ENCODE measurements at places on chromosomes 3 and 15.

DNA sequence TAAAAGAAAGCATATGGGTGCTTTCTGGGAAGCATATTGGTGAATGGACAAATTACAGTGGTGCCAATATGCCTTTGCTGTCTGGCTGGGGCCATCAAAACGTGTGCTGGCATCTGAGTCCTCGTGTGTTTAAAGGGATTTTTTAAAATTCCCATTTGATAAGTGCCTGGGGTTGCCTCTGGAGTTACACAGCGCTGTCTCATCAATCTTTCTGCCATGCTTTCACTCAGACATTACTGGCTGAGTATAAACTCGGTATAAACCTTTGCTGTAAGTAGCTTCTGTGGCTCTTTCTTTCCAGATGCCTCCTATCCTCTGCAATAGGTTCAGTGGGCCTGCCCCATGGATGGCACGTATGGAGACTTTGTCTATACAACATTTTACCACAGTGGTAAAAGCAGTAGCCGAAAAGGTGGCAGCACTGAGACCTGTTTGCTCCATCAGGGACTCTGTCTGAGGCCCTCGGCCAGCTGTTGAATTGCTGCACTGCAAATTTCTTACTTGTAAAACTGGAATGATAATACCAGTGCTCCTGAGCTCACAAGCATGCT lies 195.5 kb downstream of the LPP start:
- peak; percentile 58 for DNase-seq

GRCh38 chr3:57948781-57949242 lies 59.4 kb upstream of the FLNB start:
- no peak for DNase-seq

DNA sequence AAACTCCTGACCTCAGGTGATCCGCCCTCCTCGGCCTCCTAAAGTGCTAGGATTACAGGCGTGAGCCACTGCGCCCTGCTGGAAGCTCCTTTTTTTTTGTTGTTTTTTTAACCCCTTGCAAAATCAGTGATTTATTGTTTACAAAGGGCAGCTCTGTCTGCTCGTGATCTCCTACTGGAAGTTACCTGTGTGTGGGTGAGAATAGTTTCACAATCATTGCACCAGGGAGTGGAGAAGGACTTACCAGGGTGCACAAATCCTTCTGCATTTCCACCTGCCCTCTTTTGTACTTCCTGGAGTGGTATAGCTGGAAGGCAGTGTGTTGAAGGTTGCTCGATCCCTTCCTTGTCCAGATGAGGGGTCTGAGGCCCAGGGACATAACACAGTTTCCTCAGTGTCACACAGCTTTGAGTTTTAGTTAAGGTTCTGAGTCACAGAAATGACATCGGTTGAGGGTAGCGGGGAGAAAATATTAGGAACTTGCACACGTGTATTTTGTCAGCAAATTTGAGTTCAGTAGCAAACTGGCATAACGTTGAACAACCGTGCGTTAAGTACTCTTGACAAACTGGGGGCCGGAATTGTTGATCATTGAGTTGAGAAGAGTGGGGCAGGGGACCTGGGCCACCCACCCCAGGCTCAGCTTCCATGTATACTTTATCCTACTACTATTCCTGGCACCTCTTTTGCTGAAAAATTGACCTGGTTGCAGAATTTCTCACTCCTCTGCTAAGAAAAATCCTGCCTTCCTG lies 11.3 kb upstream of the TRAK1 start:
- DNase-seq = no peak

GRCh38 chr15:63409179-63409578 lies 27.5 kb upstream of the CA12 start:
- no peak for DNase-seq

DNA sequence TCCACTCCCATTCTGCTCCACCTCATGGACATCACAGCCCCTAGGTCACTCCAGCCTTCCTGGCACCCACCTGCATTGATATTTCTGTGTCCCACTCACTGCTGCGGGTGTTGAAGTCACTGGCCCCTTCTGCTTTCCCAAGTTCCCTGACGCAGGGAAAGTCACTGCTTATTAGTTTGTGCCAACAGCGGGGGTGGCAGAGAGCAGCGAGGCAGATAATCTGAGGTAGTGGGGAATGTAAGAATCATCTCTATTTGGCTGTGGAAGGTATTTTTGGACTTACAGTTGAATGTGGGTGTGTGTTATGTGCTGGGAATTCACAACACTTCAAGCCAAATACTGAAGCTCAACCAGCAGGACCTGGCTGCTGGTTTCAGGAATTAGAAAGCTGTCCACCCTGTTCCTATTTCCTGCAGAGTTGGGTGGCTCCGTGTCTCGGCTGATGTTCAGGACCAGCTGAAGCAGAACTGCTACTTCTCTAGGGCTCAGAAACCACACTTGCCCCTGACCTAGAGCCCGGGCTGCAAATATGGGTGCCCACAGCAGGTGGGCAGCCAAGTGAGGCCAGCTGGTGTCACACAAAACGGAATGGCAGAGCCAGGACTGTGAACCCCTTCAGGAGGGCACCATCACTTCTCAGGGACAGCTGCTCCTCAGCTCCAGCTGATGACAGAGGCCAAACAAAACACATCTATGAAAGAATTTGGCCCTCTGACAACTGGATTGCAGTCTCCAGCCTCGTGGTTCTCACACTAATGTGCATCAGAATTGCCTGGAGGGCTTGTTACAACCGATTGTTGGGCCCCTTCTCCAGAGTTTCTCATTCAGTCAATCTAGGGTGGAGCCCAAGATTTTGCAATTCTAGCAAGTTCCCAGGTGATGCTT lies 57.7 kb downstream of the SEMA5B start:
- no peak for DNase-seq

DNA sequence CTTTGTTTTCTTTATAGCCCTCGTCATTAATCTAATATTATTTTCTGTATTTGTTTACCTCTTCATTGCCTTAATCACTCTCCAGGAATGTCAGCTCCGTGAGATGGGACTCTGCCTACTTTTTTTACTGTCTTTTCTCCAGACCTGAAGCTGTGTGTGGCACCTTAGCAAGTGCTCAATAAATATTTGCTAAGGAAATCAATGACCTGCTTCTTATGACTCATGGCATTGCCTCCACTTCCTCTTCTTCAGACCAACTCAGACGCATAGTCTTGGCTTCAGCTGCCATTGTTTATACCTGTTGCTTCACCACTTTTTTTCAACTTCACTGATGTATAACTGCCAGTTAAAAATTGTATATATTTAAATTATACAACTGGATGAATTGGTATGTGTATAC lies 218.5 kb upstream of the CMC1 start:
- no peak for DNase-seq

DNA sequence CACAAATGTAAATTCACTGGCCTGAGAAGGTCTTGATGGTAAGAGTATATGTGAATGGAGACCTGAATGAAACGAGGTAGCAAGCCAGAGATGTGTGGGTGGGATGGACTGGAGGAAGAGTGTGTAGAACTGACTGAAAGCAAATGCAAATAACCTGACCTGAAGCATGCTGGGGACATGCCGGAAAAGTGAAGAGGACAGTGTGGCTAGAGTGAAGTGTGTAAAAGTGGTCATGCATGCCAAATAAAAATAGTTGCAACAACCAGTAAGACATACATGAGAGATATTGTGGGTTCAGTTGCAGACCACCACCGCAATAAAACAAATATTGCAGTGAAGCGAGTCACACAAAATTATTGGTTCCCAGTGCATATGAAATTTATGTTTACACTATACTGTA lies 82.3 kb downstream of the LPP start:
- peak; percentile 62 for DNase-seq

- peak; percentile 26 for DNase-seq
Measured at GRCh38 chr3:171113716-171114115, 87.2 kb upstream of the SLC2A2 start.

DNA sequence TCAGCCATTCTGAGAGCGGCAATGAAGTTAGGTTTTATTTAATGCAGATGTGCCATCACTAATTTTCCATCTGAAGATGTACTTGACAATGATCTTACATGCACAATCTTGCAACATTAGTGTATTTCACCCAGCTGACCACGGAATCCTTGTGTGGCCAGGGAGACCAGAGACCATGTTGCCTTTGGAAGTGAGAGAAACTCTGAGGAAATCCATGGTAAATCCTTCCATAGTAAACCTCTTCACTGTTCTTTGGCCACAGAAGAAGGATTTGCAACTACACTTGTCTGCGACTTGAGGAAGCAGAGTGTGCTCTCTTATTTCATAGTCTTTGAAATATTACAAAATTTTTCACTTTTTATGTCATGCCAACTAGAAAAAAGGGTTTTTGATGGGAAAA lies 128.4 kb upstream of the IGSF10 start:
- DNase-seq = no peak

DNA sequence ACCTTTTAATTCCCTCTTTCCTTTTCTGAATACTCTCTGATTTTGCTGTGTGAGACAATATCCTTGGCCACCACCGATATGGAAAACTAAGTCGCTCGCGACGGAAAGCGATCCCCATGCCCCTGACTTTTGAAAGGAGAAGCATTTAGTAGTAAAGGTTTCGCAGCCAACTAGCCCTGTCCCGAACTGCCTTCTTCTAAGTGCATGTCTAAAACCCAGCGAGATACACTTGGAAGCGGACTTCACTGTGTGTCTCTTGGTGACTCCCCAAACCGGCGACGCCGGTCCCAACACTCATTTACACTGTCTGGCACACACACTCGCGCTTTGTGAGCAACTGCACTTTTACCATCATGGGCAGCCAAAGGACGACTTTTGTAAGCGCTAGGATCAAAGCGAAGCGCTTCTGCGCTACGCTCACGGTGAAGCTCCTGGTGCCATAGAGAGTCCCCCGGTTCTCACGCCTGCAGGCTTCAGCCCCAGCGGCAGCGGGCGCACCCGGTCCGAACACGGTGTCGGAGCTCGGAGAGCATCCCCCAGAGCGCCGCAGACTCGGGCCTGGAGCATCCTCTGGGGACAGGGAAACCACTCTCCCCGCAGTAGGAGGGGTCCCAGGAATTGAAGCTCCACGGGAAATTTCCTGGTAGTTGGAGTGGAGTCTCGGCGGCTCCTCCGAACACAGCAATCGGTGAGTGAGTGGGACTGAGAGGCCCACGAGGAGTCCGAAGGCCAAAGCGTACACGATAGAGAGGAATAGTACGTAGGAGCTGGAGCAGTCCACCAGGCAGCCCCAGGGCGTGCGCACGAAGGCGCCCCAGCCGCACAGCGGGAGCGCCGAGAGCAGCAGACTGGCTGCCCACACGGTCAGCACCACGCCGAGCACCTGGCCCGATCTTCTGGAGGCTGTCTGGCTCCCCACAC lies 1.4 kb downstream of the GPR149 start:
- DNase-seq = no peak

DNA sequence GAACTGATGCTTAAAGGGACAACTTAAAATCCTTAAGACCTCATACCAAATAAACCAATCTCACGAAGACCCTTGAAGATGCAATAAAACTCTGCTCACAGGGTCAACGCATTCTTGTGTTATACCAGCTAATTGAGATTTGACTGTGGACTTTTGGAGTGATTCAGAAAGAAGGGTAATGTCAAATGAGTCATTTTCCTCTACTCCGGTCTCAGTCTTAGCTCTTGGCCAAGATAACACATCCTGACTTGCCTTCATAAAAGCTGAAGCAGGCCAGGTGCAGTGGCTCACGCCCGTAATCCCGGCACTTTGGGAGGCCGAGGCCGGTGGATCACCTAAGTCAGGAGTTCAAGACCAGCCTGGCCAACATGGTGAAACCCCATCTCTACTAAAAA lies 3.8 kb downstream of the PKM start:
- DNase-seq = no peak

GRCh38 chr3:62241279-62241678 lies 132.1 kb downstream of the FEZF2 start:
- DNase-seq = no peak

GRCh38 chr3:127106053-127106452 lies 86.9 kb upstream of the PRR23E start:
- DNase-seq = no peak

DNA sequence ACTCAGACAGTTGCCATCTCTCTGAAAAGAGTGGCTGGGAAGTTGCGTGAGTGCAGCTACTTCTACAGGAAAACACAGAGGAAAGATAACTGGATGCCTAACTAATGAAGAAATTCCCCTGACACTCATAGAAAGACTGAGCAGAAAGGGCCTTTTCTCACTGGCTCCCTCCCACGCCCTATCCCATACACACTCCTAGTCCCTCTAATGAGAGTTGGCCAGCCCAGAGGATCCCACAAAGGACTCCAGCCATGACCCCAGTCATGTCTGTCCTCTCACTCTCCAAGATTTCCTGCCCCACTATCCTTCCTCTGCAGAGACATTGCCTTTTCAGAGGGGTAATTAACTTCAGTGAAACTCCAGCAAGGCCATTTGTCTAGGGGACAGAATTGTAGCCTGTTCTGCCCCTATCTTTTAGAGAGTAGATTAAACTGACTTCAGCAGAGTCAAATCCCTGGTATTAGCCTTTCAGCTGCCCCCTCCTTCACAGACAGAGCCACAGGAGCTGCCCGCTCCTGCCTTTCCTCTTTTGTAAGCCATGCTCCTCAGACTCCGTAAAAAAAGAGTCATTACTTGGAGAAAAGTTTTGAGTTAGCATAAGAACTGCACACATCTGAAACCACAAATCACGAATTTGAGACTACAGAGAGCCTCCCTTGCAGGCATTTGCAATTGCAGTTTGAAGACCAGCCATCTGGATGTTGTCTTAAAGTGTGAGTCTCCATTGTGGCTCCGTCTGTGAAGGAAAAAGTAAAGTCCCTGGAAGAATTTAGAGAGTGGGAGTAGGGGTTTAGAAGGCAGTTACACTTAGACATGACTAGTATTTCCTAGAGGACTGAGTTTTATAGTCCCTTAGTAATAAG lies 129.1 kb upstream of the SEMA6D start:
- DNase-seq = no peak

DNA sequence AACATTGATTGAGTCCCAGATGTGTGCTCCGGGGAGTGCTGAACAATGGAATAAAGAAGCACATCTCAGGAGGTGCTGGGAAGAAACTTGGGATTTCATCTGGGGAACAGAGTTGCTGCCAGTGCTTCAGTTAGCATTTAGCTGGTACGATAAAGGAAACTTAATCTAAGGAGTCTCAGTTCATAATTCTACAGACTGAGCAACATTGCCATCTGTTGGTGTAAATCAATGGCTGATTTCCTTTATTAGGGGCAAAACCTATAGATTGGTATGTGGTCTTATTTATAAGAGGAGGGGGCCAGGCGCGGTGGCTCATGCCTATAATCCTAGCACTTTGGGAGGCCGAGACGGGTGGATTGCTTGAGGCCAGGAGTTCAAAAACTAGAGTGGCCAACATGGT lies 8.9 kb downstream of the MKRN2OS start:
- no peak for DNase-seq
